ENCODE measurements at places on chromosomes 1 and 21. TPM values are rescaled to one million over a fixed set of nuclear protein-coding genes. Genes with fewer than 3 reads are reported as not detected.

Gene RPS6KC1
- 3.8 TPM for polyA plus RNA-seq

Gene ADAMTS4
- polyA plus RNA-seq = 0.82 TPM

Gene RYR2
- polyA plus RNA-seq = 1.2 TPM

Gene TMPRSS15
- not detected for polyA plus RNA-seq

Gene KLHL12
- polyA plus RNA-seq = 11.5 TPM

Gene SLC6A9
- 13.8 TPM for polyA plus RNA-seq

Gene OR14K1
- polyA plus RNA-seq = not detected

Gene CRNN
- 5,125 TPM for polyA plus RNA-seq

Gene S100A2
- polyA plus RNA-seq = 2,831 TPM

Gene CFAP141
- not detected for polyA plus RNA-seq

Gene NUP210L
- polyA plus RNA-seq = 0.02 TPM

Gene WNT3A
- 1.3 TPM for polyA plus RNA-seq

Gene MRPS14
- 21.2 TPM for polyA plus RNA-seq

Gene DNASE2B
- not detected for polyA plus RNA-seq

Gene C1QB
- 29.1 TPM for polyA plus RNA-seq

Gene PLPPR4
- 0.45 TPM for polyA plus RNA-seq

Gene ERICH3
- 0.02 TPM for polyA plus RNA-seq

Gene DNM3
- polyA plus RNA-seq = 0.53 TPM

Gene VHLL
- polyA plus RNA-seq = not detected

Gene RGL1
- 1.6 TPM for polyA plus RNA-seq

Gene RBM8A
- polyA plus RNA-seq = 250 TPM

Gene UBASH3A
- 0.59 TPM for polyA plus RNA-seq

Gene LCE1C
- 0.32 TPM for polyA plus RNA-seq
